ENCODE measurements at places on chromosomes 16 and 17.

GRCh38 chr16:81319221-81319912, 4.6 kb downstream of the GAN start:
- no peak for DNase-seq

- no peak for DNase-seq
Observed at GRCh38 chr16:15705064-15705565, 55.1 kb downstream of the NDE1 start.

DNA sequence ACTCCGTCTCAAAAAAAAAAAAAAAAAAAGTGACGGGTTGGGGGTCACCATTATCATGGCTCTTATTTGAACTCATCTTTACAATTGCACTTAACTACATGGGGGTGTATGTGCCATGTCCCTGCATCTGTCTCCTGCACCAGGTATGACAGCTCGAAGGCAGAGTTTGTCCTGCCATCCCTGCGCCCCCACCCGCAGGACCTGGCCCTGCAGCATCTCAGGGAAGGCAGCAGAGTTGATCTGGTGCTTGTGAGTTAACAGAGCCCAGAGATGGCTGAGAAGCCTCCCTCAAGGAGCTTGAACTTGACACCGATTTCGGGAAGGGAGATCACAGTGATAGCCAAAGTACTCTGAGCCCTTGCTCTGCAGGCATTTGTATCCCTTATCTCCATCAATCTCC, 44.8 kb downstream of the C16orf82 start:
- no peak for DNase-seq

GRCh38 chr17:56823848-56824247, 9.9 kb downstream of the C17orf67 start:
- no peak for DNase-seq

- no peak for DNase-seq
Observed at GRCh38 chr16:23544436-23544835, 12.7 kb downstream of the EARS2 start.

DNA sequence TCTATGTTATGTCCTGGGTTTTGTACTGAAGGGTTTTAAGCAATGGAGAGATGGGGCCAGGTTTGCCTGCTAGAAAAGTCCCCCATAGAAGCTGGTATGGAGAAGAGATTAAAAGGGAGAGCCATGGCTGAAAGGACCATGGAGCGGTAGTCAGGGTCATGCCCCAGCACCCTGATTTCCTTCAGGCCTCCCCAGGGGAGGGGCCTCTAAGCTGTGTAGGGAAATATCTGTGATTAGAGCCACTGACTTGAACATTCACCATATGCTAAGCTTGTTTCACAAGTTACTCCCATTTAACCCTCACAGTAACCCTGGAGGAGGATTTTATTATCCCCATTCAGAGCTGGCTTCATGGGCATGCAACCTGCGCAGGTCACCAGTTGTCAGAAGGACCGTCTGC, 3.8 kb upstream of the ATP2A3 start:
- no peak for DNase-seq

GRCh38 chr17:3907483-3908216, 8.6 kb downstream of the P2RX1 start:
- DNase-seq: no peak

- DNase-seq: no peak
Observed at GRCh38 chr16:30511509-30511908, 14.9 kb downstream of the ZNF768 start.

DNA sequence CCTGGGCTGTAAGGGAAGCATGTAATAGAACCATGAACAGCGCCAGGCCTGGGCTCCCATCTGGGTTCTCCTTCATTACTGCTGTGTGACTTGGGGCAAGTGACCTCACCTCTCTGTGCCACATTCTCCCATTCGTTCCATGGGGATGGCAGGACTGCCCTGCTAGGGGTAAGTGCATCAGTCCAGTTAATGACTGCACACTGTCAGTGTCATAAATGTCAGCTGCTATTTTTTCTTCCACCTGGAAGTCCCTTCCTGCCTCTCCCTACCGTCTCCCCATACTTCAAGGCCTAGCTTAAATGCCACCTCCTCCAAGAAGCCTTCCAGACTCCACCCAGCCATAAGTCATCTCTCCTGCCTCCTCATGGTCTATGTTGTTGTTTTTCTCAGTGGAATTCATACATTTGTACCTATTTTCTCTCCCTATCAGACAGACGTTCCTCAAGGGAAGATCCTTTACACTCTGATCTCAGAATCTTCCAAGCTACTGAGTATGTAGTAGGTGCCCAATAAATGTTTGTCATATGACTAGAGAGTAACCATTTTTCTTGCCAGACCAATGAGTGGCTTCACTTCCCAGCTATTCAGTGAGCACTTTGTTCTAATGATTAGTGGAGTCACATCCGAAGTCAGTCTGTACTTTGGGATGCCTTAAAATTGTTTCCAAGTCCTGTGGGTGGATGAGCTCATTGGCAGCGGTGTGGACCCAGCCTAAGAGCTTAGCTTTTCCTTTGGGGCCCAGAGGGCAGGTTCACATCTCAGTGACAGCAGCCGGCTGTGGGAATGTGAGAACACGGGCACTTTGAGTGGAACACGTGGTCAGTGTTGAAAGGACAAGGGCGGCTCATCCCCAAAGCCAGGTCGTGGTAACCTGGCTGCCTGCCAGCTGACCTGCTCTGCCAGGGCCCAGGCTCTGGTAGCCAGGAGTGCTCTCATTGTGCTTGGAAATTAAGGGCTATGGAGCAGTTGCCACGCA, 147.5 kb upstream of the GSE1 start:
- DNase-seq: no peak

DNA sequence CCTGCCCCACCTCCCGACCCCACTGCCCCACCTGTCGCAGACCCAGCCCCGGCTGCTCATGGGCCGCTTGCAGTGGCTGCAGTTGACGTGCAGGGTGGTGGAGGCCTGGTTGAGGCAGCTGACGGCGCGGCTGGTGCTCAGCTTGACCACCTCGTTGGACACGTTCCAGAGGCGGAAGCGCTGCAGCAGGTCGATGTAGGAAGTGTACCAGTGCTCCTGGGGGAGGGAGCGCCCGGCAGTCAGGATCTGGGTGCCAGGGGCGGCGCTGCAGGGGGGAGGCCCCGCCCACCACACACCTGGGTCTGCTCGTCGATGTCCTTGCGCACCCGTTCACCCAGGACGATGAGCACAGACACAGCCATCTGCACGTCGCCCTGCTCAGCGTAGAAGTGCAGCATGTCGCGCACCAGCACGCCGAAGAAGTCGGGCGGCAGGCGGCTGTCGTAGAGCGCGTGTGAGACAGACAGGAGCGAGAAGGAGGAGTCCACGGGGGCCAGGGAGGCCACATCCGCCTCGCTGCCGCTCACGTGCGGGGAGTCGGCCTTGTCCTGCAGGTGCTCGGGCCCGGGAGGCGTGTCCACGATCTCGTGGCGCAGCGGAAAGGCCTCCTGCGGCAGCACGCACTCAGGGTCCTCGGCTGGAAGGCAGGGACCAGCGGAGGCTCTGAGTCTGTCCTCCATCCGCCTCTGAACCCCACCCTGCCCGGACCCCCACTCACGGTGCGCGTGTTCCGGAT, 995 bp upstream of the JMJD8 start:
- DNase-seq: no peak

DNA sequence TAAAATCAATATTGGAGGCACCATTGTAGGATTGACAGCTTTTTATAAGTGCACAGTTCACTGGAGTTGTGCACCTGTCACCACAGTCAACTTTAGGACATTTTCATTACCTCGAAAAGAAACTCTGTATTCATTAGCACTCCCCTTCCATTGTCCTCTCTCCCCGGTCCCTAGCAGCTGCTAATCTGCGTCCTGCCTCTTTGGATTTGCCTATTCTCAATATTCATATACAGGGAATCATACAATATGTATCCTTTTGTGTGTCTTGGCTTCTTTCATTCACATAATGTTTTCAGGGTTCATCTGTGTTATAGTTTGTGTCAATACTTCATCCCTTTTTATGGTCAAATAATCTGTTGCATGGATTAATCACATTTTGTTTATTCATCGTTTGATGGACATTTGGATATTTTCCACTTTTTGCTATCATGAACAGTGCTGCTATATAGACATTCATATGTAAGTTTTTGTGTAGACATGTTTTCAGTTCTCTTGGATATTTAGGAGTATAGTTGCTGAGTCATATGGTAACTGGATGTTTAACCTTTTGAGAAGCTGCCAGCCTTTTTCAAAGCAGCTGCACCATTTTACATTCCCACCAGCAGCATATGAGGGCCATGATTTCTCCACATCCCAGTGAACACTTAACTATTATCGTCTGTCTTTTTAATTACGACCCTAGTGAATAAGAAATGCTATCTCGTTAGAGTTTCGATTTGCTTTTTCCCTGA, 9.8 kb downstream of the DNAJA3 start:
- no peak for DNase-seq

GRCh38 chr16:67456391-67457081, 24.4 kb downstream of the ATP6V0D1 start:
- DNase-seq: no peak

DNA sequence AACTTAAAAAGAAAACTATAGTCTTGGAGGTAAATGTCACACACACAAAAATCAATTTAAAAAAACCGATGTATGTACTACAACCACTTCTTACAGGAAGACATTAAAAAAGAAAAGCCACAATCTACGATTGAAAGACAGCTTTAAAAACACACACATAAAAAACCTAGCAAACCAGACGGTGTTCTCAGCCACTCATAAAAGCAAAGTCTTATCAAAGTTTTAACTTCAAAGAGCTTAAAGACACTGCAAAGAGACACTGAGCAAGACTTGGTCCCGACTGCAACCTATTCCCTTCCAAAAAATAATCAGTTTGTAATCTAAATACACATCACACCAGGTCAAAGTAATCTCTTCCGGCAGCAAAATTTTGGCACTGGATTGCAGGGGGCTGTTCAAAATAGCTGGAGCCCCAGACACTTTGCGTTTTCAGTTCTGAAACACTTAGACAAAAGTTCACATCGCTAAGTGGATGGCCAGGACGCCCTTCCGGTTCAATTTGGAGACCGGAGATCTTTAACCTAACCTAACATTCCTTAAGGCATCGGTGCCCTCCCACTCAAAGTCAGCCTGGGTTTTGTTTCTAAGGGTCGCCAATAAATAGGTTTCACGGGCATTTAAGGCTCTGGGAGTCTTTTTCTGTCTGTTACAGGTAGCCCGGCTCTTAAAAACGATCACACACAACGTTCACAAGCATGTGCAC, 2.6 kb downstream of the ZCCHC14 start:
- DNase-seq: no peak

DNA sequence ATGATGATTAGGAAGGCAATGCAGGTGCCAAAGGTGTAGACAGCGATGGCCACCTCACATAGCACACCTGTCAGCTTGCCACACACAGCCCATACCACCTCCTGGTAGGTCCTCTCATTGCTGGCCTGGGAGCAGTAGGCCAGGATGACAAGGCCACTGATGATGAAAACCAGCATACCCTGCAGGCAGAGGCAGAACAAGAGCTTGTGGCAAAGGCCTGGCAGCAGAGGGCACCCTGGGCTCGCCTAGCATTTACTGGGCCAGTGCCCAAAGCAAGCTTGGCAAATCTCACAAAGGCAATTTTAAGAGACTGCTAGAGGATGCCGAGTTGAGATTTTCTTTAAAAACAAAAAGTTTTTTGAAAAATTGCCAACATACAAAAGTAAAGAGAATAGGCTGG, 5.9 kb downstream of the SLC38A7 start:
- DNase-seq: no peak

- no peak for DNase-seq
Observed at GRCh38 chr16:11014136-11014535, 69.8 kb downstream of the CLEC16A start.

DNA sequence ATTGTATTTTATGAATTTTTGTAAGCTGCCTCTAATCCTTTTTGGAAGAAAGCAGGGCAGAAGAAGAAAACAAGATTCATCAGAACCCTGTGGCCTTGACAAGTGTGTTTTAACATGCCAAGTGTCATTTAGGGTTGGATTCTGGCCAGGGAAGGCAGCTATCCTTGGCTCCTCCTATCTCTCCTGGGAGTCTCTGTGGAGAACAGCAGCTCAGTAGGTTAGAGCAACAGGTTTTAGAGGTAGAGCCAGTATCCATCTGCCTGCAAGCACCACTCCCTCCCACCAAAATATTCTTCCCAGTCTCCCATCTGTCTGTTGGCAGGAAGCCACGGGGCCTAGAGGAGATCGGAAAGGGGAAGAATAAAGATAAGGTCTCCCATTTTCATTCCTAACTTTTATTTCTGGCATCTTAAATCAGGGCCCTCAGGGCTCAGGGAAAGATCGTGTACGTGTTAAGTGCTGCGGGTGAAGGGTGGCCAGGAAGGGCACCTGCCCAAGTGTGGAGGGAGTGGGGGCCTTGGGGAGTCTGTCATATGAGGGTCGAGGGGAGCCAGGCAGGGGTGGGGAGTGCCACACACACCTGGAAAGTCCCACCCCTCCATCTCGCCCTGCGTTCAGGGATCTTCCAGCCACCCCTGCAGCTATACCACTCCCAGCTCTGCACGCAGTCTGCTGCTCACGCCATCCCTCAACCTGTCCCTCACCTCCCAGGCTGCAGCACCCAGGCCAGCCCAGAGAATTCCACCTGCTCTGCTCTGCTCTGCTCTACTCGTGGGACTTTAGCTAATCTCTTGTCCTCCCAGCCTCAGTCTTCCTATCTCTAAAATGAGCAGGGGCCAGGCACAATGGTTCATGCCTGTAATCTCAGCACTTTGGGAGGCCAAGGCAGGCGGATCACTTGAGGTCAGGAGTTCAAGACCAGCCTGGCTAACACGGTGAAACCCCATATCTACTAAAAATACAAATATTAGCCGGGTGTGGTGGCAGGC, 17.1 kb upstream of the CPSF4L start:
- no peak for DNase-seq

DNA sequence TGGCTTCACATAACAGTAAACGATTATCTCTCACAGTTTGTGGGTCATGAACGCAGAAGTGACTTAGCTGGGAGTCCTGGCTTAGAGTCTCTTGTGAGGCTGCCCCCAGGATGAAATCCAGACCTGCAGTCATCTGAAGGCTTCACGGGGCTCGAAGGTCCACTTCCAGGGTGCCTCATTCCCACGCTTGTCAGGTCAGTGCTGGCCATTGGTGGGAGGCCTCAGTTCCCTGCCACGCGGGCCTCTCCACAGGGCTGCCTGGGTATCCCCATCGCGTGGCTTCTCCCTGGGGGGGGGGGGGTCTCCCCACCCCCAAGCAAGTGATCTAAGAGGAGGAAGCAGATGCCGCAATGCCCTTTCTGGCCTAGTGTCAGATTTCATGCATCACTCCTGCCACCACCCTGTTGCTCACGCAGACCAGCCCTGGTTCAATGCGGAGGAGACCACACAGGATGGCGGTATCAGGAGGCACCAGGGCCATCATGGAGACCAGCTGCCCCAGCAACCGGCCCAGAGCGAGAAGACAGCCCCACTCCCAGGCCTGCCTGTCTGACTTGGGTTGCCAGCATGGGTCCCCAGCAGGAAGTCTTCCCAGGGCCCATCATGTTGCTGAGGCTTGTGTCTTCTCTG, 77.3 kb upstream of the CDH5 start:
- DNase-seq: no peak

- DNase-seq: no peak
Observed at GRCh38 chr17:73652886-73653480, 8.7 kb upstream of the SDK2 start.

GRCh38 chr17:17082878-17083277, 40.6 kb downstream of the MPRIP start:
- no peak for DNase-seq

- no peak for DNase-seq
Observed at GRCh38 chr17:60577147-60577915, 22.7 kb upstream of the PPM1D start.

Measured in activated T-cell treated with anti-CD3 and anti-CD28 coated beads, Interleukin-2, amount 50 U/mL, for 48 hours (primary cell).